NCI-H1694 treated with DMSO at 0.1 percent for 48 hours (cell line): ENCODE measurements at places on chromosomes 5 and 9.

- no peak for DNase-seq
These were observed 57.6 kb upstream of the GRHPR start for GRCh38 chr9:37364751-37365360.

GRCh38 chr5:76162335-76162734 lies 79.2 kb downstream of the SV2C start:
- no peak for DNase-seq

DNA sequence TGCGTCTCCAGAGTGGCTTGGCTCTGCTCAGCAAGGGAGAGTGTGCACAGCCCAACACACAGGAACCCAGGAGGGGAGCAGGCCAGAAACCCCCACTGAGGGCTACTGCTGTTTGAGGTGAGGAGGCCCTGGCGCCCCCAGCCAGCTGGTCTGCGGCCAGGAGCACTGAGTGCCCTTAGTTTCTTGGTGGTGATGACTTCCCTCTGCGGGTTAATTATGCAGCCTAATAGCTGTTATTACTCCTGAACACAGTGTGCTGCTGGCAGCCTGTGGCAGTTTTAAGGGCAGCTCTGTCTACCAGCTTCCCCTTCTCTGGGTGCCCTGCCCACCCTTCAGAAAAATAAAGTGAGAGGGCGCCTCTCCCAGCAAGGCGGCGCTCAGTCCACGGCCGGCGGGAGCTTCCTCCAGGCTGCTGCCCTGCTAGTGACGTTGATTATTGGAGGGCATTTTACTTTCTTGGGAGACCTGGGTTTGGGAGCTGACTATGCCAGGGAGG lies 19.2 kb downstream of the GADD45G start:
- no peak for DNase-seq

DNA sequence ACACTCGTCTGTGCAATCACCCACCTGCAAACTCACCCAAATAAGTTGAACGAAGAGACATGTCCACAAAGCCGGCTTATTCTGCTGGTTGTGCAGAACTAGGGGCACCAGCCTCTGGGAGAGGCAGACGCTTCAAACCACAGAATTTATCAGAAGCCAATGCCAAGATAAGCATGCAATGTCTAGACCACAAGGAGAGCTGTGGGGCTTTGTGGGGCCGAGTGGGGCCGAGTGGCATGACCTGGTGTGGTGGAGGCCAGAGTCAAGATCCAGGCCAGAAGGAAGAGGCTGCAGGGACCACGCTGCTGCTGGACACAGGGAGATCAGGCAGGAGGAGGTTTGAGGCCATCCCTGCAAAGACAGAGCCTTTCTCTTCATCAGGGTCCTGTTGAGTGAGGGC lies 259.0 kb downstream of the IRX2 start:
- no peak for DNase-seq

DNA sequence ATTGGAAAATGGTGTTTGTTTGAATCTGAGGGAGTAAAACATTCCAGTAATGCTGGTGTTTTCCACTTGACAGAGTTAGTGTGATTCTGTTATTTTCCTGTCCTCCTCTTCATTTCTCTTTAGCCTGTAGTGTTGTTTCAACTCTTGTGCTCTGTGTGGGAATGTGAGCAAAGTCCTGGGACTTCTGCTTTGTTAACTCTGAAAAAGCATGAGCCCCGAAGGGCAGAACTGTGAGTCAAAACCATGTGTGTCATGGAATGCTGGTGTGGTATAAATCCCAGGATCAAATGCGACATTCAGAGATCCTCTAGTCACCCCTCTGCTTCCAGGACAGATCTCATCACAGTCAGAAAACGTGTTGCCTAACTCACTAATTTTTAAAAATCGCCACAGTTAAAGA lies 8.9 kb downstream of the F2R start:
- DNase-seq, result no peak

- DNase-seq, result no peak
These were observed 344.3 kb upstream of the CLINT1 start for GRCh38 chr5:158203261-158203660.

DNA sequence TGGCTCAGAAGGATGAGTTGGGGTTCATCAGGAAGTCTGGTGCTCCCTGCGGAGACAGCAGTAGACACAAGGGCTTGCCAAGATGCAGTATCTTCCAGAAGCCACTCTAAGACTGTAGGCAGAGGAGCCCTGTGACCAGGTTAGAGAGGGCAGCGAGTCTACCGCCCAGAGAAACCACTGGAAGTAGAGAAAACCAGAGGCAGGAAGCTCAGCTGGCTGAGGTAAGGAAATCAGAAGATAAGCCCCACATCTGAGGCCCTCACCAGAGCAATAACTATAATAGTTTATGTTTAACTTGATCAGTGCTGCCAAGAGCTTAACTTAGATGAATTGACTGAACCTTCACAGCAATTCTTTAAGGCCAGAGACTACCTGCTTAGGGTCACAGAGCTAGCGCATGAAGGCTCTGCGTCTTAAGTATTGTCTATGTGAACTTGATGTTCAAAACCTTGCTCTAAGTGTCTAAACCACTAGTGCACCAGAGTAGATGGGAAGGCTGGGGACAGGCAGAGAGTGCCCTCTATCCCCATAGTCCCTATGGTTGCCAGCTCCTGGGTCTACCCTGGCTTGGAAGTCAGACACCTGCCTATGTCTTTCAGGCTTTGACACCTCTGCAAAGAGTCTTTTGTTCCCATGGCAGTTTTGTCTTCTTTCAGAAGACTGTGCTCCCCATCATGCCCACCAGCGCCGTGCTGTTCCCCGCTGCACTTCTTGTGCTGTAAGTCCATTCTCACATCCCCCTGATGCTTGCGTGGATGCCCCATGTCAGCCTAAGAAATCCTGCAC lies 228.2 kb upstream of the KLF4 start:
- no peak for DNase-seq

DNA sequence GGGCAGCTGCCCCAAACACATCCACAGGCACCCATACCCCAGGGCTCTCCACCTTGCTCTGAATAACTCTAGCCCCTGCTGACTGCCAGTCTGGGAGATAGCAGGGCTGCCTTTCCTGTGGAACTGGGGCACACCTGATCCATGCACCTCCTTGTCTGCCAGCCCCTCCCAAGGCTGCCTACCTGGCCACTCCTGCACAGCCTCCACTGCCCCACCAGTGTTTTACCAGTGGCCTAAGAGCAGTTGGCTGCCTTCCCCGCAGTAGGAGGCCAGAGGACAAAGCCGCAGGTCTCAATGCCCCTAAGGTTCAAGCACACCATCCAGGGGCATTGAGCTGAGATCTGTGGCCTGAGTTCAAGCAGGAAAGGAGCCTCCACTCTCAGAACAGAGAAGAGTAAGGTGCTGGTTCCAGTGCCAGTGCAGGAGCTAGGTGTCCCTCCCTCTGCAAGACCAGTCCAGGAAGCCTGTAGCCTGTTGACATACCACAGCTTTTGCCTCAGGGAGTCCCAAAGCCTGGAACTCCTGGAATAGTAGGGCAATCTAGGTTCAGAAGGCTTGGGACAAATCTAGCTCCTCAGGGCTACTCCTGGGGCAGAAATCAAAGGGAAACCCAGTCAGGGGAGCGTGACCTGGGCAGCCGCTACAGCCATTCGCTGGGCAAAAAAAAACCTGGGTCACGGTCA lies 514.5 kb upstream of the PTGER4 start:
- DNase-seq, result no peak

DNA sequence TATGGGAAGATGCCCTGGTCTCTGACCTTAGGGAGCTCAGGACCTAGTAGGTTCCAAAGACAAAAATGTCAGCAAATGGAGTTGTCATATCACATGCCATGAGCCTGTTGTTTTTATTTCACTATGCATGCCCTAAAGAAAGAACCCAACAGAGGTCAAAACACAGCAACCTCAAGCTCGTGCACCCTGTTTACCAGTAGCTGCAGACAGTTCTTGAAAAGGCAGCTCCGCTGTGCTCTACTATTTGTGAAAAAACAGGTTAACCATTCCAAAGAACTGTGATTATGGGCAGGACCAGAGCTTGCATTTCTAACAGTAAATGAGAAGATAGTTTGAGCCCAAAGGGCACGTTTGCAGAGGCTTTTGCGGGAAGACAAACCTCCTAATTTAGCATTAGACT lies 22.8 kb downstream of the ITK start:
- no peak for DNase-seq

DNA sequence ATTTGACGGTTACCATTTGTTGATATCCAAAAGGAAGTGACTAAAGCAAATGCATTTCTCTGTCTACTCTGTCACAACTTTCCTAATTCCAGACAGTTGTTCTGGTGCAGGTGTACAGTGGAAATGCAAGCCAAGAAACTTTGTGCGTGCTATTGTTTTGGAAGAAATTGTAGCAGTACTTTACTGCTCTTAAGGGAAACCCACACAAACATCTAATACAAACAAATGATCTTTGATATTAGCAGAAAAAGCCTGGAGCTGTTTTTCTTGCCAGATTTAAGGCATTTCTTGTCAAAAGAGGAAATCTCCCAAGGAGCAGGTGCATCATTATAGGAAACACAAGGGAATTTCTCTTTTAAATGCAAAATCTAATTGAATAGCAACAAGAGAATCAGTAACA lies 2.0 kb downstream of the SNCAIP start:
- DNase-seq, result no peak

GRCh38 chr5:174311121-174311520 lies 265.6 kb downstream of the NSG2 start:
- DNase-seq, result no peak

GRCh38 chr5:80884929-80885328 lies 75.2 kb upstream of the RASGRF2 start:
- DNase-seq, result no peak

DNA sequence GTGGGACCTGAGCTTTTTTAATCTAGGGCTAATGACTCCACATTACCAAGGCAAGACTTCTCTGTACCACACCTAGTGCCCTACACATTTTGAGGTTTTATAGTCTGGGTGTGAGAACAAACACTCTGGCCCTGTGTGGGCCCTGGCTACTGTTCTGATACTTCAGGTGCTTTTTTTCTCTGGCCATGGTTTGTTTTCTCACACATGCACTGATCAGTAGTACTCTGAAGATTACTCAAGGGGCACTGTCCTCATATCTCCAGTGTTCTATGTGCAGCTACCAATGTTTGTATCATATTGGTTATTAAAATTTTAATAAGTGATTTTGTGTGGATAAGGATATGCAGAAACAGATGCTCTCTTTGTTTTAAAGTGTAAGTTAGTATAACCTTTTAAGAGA lies 5.9 kb upstream of the C9orf40 start:
- no peak for DNase-seq

- no peak for DNase-seq
These were observed 17.4 kb upstream of the ARSI start for GRCh38 chr5:150320044-150320613.

- DNase-seq, result peak; percentile 52
These were observed 10.0 kb upstream of the ARAP3 start for GRCh38 chr5:141691867-141692532.

DNA sequence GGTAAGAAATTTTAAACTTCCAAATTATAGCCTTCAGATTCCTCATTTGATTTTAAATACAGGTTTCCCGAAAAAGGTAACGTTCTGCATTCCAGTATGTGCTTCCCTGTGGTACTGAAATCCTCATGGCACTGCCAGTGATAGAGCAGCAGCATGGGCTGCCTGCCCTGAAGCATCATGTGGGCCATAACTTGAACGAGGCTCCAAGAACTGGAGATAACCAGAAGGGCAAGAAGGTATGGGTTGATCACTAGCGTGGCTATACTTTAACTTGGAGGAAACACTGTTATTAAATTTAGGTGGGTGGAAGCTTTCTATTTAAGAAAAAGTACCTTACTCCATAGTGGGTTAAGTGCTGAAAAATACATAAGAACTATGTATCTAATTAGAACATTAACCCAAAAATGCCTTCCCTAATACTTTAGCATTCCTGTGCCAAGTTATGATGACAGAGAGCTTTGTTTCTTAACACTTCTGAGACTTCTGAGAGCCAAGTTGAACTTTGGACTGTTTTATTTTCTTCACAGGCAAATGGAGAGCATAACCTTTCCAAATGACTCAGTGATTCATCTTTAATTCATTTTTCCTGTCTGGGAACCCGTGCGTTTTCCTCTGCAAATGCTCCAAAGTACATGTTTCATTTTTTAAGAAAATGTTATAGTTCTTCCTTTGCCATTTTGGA lies 191.5 kb upstream of the GNA14 start:
- no peak for DNase-seq

- no peak for DNase-seq
These were observed 90.7 kb upstream of the ADRA1B start for GRCh38 chr5:159825551-159826051.

DNA sequence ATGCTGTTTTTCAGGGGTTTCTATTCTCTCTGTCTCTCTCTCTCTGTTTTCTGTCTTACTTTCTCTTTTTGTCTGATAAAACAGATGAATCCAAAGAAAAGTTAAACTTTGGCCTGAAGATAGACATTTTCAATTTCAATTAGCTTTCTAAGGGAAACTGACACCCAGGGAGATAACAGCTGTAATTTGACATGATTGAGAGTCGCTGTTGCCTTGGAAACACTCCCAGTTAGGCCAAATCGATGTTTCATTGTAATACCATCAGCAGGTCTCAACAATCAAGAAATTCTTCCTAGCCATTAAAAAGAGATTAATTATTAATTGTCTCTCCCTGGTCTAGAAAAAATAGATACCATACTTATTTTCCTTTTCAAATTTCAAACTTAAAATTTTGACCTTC lies 53.0 kb downstream of the ENTREP1 start:
- no peak for DNase-seq

- DNase-seq, result peak; percentile 27
These were observed 55.9 kb upstream of the SLCO6A1 start for GRCh38 chr5:102554728-102555127.

- DNase-seq, result no peak
These were observed 50.3 kb downstream of the MAN2A1 start for GRCh38 chr5:109739741-109740728.

- no peak for DNase-seq
These were observed 13.2 kb upstream of the FAM120AOS start for GRCh38 chr9:93466416-93467061.

DNA sequence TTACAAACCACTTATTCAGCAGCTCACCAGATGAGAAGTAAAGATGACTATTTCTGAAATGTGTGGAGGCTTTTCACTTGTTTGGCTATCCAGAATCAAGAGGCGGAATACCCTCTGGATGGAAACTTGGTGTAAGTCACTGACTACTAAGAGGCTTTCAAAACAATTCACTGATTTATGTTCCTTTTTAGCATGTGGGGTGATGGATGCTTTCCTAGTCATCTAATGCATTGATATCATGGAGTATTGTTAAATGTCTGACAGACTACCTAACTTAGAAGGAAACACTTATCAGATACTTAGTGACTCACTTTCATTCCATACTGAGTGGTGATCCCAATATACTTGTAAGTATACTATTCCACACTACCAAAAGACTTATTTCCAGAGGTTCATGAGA lies 141.4 kb downstream of the PLK2 start:
- DNase-seq, result no peak

DNA sequence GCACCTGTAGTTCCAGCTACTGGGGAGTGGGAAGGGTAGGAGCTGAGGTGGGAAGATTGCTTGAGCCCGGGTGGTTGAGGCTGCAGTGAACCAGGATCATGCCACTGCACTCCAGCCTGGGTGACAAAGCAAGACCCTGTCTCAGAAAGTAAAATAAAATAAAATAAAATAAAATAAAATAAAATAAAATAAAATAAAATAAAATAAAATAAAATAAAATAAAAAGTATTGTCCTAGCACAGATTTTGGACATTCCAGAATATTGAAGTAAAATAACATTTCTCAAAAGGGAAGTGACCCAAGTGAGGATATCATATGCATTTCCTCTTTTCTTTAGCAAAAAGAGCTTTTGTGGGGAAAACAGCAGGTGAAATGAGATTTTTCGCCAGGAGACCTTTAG lies 83.5 kb downstream of the TMEM174 start:
- no peak for DNase-seq

- DNase-seq, result no peak
These were observed 5.8 kb downstream of the SREK1 start for GRCh38 chr5:66149950-66150349.

- DNase-seq, result no peak
These were observed 199.2 kb upstream of the ANKRD55 start for GRCh38 chr5:56432321-56432720.

- DNase-seq, result no peak
These were observed 2.2 kb upstream of the ELL2 start for GRCh38 chr5:95963650-95964410.
